ENCODE measurements at places on chromosomes 16 and 17.
A peak's percentile ranks its signal among the peaks of the same experiment; 100 is the strongest.

- DNase-seq: no peak
Measured at GRCh38 chr17:50584749-50585148, 24.2 kb downstream of the CACNA1G start.

- DNase-seq: no peak
Measured at GRCh38 chr16:61465285-61465684, 571.0 kb downstream of the CDH8 start.

DNA sequence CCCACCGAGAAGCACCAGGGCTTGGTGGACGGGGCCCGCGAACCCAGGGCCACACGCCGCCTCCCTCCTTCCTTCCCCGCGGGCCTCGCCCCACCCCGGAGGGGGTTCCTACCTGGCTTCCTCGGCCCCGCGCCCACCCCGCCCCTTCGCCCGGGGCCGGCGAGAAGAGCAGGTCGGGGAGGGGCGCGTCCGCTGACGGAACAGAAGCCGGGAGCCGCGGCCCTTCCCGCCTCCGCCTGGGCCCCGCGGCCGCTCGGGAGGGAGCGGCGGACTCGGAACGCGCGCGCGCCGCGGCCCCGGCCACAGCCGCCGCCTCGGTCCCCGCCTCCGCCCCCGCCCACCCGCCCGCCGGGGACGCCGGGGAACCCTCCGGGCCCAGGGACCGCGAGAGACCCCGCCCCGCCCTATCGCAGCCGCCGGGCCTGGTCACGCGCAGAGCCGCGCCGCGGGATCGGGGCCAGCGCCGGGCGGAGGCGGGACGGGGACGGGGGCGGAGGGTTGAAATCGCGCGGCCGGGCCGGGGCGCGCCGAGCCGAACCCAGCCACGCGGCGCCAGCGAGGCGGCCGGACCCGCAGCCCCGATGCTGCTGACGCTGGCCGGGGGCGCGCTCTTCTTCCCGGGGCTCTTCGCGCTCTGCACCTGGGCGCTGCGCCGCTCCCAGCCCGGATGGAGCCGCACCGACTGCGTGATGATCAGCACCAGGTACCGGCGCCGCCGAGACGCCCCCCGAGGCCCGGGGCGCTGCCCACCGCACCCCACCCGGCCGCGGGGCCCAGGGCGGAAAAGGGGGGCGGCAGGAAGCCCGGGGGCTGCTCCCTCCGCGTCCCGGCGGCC lies at the start of gene TLCD3A:
Gene TLCD3A (plus strand): TSS at position 530 of the 835 bp plus-strand sequence. CDS start 52 bp downstream, at position 582.
- peak; percentile 73 for DNase-seq

GRCh38 chr17:72111336-72111923 lies 9.4 kb upstream of the SOX9 start:
- no peak for DNase-seq

GRCh38 chr17:74202938-74203337 lies 540 bp upstream of the RPL38 start:
- DNase-seq: no peak

GRCh38 chr16:57630931-57631845 lies 2.8 kb downstream of the ADGRG1 start:
- no peak for DNase-seq

GRCh38 chr17:43631429-43631828 lies 30.3 kb downstream of the MEOX1 start:
- no peak for DNase-seq

DNA sequence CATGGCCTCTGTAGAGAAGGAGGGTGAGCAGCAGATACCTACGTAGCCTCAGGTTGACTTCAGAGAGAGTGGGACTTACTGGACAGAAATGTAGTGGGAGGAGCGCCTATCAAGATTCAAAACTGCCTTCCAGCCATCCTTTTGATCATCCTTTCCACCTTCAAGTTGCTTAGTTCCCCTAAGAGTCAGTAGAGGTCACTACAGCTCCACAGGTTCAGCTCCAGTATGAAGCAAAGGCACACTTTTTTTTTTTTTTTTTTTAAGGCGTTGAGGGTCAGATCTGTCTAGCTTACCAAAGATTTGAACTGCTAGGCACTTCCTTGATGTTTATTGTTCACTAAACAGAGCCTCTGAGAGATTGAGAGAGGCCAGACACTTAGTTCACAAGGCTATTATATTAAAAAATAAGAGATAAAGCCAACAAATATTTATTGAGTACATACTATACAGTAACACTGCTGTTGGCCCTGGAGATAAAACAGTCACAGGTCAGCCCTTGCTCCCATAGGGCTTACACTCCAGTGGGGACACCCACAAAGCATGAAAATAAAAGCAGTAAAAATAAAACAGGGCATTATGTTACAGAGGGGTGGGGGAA lies 3.1 kb downstream of the RNF227 start:
- DNase-seq: peak; percentile 61
